Epithelial cell of esophagus (primary cell): ENCODE measurements at places on chromosomes 7 and 10.

DNA sequence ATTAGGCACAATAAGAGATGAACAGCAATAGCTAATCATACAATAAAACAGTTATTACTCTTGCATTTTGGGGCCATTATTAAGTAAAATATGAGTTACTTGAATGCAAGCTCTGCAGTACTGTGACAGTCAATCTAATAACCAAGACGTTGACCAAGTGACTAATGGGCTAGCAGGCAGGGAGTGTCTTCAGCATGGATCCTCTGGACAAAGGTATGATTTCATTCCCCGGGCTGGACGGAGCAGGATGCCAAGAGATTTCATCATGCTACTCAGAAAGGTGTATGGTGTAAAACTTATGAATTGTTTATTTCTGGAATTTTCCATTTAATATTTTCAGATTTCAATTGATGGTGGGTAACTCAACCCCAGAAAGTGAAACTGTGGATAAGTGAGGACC, 80.9 kb downstream of the SHH start:
- peak; percentile 94 for DNase-seq

DNA sequence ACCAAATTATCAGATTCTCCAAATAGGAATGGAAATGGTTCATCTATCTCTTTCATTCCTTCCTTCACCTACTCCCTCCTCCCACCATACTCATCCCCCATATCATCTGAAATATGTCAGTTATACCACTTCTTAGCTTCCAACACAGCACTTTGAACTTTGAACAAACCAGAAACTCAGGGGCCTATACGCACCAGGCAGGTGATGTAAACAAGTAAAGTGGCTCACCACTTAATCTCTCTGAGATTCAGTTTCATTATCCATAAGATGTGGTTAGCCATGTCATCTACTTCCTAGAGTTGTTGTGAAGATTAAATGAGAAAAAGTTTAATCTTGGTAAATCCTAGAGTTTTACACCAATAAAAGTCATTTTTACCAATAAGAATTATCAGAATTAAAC, 65.9 kb upstream of the LRRN3 start:
- DNase-seq = no peak

DNA sequence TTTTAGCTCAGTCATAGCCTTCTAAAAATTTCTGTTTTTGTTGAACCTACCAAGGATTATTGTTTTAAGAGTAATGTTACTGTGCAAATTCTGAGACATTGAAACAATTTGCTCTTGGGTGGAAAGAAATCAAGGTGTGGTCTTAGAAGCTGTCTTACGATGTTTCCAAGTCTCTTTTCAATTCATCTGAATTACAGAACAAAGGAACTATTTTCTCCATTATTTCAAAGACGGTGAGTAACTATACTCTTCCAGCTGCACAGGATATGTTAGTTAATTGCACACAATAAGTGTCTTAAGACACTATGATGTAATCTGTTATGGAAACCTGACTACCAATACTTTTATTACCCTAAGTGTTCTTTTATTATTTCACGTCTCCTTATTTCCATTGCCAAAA, 106.8 kb upstream of the POM121L12 start:
- DNase-seq = no peak

- peak; percentile 79 for DNase-seq
Measured at GRCh38 chr7:42347616-42348015, 110.6 kb upstream of the GLI3 start.

- DNase-seq = peak; percentile 62
Measured at GRCh38 chr10:65751896-65752295, 1173.9 kb upstream of the LRRTM3 start.

- DNase-seq = peak; percentile 82
Measured at GRCh38 chr7:511476-512145, 8.0 kb downstream of the PDGFA start.

- DNase-seq = no peak
Measured at GRCh38 chr7:55730197-55730596, 132.4 kb downstream of the SEPTIN14 start.

DNA sequence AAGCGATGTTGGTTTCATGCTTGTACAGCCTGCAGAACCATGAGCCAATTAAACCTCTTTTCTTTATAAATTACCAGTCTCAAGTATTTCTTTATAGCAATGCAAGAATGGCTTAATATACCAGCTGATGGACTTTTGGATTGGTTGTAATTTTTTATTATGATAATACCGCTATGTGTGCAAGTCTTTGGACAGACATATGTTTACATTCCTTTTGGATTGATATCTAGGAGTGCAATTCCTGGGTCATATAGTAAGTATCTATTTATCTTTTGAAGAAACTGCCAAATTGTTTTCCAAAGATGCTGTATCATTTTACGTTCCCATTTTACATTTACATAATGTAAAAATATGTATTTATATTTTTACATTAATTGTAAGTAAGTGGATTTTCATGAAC, 81.2 kb upstream of the PIP4K2A start:
- DNase-seq = no peak

DNA sequence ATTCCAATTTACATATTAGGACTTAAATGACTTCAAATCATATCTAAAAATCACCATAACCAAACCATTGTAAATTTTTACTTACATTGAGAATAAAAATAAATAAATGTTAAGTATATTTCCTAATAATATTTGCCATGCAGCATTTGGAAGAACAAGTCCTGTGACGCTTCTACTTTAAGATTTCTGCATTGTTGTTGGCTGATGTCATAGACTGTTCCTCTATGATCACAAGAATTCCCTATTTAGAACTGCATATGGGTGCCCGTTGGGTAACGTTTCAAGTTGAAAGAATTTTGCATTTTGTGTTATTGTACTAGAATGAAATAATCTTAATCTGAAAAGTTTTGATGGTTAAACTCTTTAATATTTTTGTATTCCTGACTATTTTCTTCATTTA, 5.1 kb upstream of the ITGB1 start:
- DNase-seq = peak; percentile 81

- DNase-seq = no peak
Measured at GRCh38 chr7:73702226-73702625, 17.2 kb downstream of the STX1A start.

GRCh38 chr7:74625446-74625845, 32.1 kb upstream of the GTF2I start:
- peak; percentile 43 for DNase-seq

- DNase-seq = no peak
Measured at GRCh38 chr10:9853405-9854355, 1164.0 kb upstream of the CELF2 start.
